ENCODE measurements at places on chromosomes 7 and 10.

DNA sequence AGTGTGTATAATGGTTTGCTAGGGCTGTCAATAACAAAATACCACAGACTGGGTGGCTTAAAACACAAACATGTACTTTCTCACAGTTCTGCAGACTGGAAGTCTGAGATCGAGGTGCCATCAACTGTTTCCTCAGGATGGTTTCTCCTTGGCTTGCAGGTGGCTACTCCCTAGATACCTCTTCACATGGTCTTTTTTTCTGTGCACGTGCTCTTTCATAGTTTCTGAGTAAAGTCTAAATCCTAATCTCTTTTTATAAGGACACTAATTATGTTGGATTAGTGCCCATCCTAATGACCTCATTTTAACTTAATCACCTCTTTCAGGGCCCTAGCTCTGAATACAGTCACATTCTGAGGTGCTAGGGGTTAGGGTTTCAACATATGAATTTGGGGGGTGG lies 65.9 kb downstream of the AMPH start:
- no peak for DNase-seq

DNA sequence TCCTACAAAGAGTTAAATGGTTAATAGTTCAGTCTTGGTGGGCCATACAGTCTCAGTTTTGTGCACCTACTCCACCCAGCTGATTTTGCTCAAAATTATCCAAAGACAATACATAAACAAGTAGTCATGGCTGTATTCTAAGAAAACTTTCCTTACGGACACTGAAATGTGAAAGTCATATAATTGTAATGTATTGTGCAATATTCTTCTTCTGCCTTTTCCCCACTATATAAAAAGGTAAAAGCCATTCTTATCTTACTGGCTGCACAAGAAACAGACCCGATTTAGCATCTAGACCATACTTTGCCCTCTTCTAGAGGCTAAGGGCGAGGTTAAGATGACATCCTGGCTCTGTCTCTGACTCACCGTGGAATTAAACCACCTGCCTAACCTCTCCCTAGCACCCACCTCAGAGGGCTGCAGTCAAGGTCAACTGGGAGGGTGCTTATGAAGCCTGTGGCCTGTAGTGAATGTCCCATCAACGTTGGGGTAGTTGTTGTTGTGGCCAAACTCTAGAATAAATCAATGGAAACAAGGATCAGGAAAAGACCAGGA lies 63.8 kb upstream of the DOCK1 start:
- DNase-seq, result no peak

DNA sequence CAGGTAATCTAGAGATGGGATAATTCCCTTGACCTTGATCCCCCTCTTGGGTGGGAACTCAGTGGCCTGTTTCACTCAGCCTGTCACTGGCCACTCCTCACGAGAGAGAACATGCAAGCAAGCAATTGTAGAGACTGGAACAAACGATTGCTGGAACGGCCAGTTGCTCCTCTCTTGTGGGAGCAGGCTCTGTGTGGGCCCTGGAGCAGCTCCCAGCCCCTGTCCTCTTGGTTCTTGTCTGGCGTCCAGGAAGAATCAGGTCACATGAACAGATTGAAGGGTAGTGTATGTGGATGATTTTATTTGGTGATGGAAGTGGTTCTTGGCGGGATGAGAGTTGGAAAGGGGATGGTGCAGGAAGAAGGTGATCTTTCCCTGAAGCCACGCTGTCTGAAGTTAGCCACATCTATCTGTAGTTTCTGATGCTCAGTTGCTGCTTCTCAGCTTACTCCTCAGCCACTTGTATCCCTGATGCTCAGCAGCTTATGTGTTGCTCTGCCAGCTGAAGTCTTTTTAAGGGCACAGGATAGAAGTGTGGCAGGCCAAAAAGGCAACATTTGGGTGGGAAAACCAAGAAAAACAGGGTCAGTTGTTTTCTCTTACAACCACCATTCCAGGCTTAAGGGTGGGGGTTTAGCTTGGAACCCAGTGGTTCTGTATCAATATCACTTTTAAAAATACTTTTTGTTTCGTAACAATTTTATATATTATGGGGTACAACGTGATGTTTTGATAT lies 15.9 kb downstream of the RNF133 start:
- no peak for DNase-seq

- DNase-seq, result no peak
These were observed 34.5 kb downstream of the SNX10 start for GRCh38 chr7:26326211-26326610.

- no peak for DNase-seq
These were observed 283.5 kb downstream of the WDR11 start for GRCh38 chr10:121134711-121135110.

GRCh38 chr10:14757394-14757793 lies 17.3 kb downstream of the FAM107B start:
- DNase-seq, result no peak

- DNase-seq, result peak; percentile 12
These were observed 58.0 kb downstream of the IPMK start for GRCh38 chr10:58209669-58210068.

- no peak for DNase-seq
These were observed 42.8 kb upstream of the RHOBTB1 start for GRCh38 chr10:60986791-60987190.

GRCh38 chr7:10245406-10245805 lies 728.3 kb upstream of the PHF14 start:
- no peak for DNase-seq

DNA sequence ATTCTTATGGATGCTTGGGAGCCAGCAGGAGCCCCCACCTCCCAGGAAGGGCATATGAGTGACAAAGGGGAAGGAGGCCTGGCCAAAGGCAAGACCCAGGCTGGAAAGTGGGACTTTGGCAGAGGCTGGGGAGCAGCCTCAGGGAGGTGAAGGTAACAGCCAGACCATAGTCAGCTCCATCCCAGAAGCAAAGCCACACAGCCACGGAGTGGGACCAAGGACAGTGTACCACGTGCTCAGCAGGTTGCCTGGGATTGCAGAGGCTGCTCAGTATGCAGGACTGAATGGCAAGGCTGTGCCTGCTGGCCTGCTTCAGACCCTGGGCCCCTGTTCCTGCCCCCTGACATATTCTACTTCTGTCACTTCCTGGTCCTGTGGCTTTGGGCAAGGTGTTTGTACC lies 17.6 kb upstream of the GPR26 start:
- DNase-seq, result no peak

GRCh38 chr7:156169474-156170370 lies 357.5 kb upstream of the SHH start:
- DNase-seq, result no peak

GRCh38 chr7:3067606-3068380 lies 24.1 kb upstream of the CARD11 start:
- no peak for DNase-seq

- peak; percentile 88 for DNase-seq
These were observed 57.0 kb downstream of the YKT6 start for GRCh38 chr7:44257618-44258422.

DNA sequence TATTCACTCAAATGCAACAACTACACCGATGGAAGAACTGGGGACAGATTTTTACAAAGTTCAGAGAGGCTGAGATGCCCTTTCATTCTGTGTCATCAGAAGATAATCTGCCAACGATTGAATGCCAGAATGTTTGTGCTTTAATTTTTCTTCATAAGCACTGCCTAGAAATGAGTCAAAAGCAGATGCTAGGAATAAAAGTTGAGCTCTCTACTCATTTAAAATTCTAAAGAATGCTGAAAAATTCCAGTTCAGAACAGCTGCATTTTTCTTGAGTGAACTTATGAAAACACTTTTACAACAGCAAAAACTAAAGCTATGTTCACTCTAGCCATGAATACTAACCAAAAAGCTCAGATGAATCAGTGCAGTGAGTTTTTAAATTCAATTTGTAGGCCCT lies 22.3 kb upstream of the FAM133B start:
- DNase-seq, result peak; percentile 33

GRCh38 chr7:43249823-43250145 lies 137.3 kb downstream of the HECW1 start:
- peak; percentile 59 for DNase-seq

- peak; percentile 20 for DNase-seq
These were observed 123.6 kb upstream of the TMEM72 start for GRCh38 chr10:44787480-44788075.

DNA sequence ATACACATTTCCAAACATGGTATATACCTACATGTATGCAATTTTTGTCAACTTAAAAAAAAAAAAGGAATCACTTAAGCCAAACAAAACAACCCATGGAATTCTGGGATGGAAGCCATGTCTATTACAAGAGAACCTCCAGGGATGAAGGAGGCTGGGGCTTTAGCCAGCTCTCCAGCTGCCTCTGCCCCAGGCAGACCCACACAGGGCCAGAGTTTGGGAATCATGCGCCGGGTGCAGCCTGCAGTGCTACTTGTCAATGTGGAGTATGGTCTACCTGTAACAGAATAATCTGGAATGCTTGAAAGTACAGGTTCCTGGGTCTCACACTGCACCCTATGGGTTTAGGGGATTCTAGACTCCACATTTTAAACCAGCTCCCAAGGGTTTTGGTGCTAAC lies 10.8 kb downstream of the ATP6V0E2 start:
- no peak for DNase-seq

DNA sequence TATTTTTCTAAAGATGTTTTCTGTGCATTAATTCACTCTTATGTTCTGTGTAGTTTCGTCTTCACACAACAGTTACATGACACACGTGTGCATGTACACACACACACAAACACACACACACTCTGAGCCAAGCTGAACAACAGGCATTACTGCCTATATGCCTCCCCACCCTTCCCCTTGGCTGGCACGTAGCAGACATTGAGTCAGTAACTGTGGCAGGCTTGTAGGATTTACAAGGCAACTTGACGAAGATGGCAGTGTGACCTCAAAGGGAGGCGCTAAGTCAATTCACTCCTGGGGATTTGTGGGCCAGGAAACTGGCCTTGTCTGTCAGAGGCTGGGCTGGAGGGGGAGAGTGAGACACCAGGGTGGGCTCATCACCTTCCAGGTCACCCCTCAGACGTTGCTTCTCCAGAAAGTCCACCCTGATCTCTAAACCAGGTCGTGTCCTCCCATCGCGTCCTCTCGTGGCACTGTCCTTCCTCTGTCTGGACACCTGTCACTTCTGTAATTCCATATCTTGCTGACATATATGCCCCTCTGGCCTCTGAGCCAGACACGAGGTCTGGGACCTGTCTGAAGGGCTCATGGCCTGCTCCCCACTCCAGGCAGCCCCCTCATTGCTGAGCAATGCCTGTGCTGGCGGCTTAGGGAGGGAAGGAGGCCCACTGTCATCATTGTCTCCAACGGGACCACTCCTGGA lies 41.1 kb upstream of the INPP5A start:
- no peak for DNase-seq

DNA sequence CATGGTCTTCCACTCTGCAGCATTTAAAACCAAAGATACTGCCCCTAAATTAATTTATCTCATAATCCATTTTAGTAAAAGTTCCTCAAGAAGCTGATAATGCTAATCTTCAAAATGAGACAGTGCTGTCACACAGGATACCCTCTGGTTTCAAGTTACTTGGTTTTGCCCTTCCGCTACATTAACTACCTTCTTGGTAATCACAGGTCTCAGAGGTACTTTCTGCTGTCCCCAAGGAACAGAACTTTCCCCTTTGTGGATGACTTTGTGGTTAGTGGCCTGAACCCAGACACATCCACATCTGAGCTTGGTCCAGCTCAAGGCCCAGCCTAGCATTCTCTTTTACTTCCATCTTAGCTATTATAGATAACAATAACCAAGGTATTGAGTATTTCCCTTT lies 88.8 kb upstream of the TMEM26 start:
- DNase-seq, result no peak

- DNase-seq, result no peak
These were observed 182.5 kb downstream of the BAMBI start for GRCh38 chr10:28859791-28860190.

- DNase-seq, result no peak
These were observed 77.0 kb downstream of the SLC25A13 start for GRCh38 chr7:96244992-96245292.

DNA sequence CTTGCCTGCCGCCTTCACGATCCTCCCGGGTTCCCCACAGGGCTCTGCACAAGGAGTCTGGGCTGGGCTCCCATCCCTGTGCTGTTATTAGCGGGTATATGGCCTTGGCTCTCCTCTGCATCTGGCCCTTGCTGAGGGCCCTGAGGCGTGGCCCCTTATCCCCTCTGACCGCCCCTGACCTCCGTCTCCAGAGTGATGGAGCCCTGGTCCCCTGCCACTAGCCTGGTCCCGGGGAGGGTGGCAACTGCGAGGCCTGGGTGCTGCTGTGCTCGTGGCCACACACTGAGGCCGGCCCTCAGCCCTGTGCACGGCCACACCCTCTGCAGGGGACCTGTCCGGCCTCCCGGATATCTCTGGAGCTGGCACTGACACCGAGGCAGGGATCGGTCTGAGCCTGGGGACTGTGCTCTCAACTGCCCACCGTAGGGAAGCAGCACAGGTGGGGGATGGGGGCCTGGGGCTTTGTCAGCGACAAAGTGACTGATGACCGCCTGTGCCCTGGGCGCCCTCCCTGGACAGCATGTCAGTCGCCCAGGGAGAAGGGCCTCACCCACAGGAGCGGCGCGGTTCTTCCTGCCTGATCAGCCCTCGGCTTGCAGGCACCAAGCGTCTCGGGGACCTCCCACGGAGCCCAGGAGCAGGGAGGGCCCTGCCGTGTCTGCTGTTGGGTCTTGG lies 72.4 kb downstream of the NKX6-2 start:
- DNase-seq, result no peak

DNA sequence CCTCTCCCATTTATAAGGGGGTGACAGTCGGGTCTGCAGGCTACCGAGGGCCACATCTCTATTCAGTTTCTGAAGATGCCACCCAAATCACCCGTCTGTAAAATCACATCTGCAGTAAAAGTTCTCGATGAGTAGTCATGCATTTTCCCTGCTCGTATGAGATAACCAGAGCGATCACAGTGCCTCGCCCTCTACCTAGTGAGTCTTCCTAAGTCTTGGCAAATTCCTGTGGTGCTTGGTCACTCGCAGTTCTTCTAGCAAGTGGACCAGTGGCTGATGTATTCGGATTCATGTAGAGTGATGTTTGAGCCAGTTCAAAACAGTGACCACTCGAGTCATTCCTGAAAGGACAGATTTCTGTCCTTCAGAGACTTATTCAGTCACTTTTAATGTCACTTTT lies 44.9 kb downstream of the INSYN2A start:
- peak; percentile 52 for DNase-seq

- peak; percentile 73 for DNase-seq
These were observed 42.3 kb downstream of the ARID5B start for GRCh38 chr10:61943674-61944378.

DNA sequence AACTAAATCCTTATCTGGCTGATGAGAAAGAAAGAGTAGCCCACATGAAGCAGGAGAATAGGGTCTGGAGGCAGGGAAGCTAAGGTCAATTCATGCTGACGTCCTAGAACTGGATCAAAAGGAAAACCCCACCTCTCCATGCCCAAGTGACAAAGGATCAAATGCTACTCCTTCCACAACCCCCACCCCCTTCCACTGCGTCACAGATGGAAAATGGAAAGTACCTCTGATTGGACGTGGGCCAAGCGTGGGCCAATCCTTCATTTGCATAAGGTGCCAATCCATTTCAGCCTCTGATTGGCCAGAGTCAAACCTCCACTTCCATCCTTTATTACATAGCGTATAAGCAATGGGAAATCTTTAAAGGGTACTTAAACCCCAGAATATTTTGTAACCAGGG lies 431.3 kb upstream of the ETV1 start:
- DNase-seq, result no peak
